ENCODE measurements at places on chromosomes 6 and 20. TPM values are rescaled to one million over a fixed set of nuclear protein-coding genes. Genes with fewer than 3 reads are reported as not detected.

Gene PKIB
- 1.3 TPM for total RNA-seq

Gene RNF146
- total RNA-seq, result 61.9 TPM

Gene HUS1B
- total RNA-seq, result 0.77 TPM

Gene PREX1
- 3.1 TPM for total RNA-seq

Gene C6orf132
- 1.2 TPM for total RNA-seq

Gene TRIM15
- total RNA-seq, result not detected

Gene HLA-DPB1
- 5.4 TPM for total RNA-seq

- no peak for DNase-seq
Measured at GRCh38 chr20:11468880-11469279, 448.8 kb upstream of the BTBD3 start.

DNA sequence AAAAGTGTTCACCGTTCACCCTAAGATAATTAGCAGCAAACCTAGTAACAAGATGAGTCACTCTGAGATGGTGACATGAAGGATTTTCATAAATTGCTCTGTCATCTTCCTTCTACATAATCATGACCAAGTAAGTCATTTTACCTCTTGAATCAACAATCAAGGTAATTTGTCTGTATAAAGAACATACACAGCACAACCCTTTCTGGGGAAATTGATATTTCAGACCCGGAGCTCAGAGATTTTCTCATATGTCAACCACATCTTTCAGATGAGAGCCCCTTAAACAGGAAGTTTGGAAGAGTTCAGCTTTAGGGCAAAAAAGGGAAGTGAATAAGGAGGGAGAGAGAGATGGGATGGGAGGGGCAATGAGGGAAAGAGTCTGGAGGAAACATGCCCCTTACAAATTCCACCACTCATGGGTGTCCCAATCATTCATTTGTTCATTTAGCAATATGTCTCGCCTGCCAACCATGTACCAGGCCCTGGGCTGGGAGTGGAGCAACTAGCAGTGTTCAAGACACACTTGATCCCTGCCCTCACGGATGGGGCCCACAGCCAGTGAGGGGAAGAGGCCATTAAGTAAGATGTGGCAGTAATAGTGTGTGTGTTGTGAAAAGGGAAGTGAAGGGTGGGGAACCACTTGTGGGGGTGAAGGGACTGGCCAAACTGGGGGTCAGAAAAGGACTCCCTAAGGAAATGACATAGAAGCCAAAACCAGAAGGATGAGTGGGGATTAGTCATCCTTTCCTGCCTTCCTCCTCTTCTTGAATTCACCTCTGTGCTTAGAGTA, 190.9 kb downstream of the MAFB start:
- DNase-seq, result peak; percentile 18

GRCh38 chr6:160004018-160004417, 35.1 kb downstream of the IGF2R start:
- DNase-seq, result no peak

- no peak for DNase-seq
Measured at GRCh38 chr6:12992770-12993169, 276.2 kb downstream of the PHACTR1 start.

DNA sequence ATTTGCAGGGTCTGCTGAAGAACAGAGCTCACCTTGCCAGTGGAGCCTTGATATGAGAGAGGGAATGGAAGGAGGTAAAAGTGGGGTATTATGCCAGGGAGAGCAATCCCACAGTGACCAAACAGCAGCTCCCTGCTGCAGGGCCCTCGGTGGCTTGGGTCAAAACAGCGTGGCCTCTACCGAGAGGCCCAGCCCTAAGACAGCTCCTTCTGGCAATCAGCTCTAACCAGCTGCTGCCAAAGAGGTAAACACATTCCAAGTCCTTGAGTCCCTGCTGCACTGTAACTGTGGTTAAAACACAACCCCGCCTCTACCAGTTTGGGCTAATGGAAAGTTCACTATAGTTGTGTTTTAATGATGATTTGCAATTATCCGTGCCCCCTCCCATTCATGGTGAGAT, 1.4 kb upstream of the DAAM2 start:
- DNase-seq, result peak; percentile 59

DNA sequence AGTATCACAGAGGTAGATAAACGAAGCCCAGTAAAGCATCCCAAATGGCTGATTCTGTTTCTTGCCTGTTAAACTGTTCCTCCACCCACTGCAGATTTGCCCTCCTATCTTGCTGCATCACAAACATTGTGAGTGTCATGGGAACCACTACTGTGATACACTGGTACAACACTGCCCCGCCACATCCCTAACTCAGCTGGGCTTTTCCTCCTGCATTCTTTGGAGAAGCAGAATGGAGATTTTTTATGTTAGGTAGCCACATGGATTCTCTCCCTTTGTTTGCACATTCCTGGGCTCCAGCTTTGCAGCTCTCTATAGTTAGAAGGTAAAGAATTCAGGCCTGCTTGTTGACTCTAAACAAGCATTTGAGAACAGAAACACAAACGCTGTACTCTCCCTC, 234.1 kb downstream of the TMEM242 start:
- DNase-seq, result no peak

GRCh38 chr6:112235956-112236355, 18.4 kb downstream of the LAMA4 start:
- DNase-seq, result peak; percentile 81

DNA sequence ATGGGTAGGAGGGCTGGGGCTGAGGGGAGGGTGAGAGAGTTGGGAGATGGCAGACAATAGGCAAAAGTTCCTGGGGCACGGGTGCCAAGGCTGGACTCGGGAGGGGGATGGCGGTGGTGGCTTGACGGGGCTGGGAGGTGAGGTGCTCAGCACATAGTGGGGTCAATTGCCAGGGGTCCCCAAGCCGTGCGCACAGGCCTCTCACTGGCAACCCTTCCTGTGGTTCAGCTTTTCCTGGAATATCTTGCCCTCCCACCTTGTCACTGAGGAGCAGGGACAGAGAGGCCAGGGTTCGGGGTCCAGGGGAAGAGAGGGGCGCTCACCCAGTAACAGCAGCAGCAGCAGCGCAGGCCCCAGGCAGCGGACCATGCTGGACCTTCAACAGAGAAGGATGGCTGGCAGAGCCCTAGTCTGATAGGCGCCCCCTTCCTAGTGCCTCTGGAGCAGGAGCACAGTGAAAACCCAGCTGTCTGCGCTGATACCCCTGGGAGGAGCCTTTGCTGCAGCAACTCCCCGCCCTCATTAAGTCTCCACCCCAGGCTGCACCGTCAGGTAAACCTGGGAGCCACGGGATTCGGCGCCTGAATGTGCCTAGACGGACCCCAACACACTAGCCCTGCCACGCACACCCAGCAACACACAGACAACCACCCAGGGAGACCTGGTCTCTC, at the start of gene GFRA4:
Gene GFRA4, minus strand, starts transcription at position 369 of the 671 bp plus-strand sequence. Its CDS starts 0 bp downstream, at position 369.
- DNase-seq, result no peak

- DNase-seq, result no peak
Measured at GRCh38 chr6:103895136-103895535, 964.6 kb downstream of the HACE1 start.

- peak; percentile 70 for DNase-seq
Measured at GRCh38 chr20:62143957-62144825, 622 bp downstream of the SS18L1 start.

DNA sequence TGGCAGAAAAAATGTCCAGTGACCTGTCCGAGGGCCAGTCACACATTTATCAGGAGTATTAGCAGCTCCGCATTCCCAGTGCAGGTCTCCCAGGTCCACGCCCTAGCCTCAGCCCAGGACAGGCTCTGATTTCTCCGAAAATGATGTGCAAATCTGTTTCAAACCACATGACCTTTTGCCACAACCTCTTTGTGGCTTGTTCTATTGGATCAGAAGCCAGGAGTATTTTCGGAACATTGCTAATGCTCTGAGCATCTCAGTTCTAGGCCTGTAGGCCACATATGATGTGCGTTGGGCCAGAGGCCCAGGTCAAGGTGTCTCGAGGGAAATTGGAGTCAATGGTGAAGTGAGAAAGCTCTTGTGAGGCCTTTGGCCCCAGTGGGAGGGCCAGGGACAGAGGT, 40.4 kb downstream of the SNX5 start:
- DNase-seq, result no peak

- DNase-seq, result no peak
Measured at GRCh38 chr20:41001497-41001896, 27.1 kb upstream of the TOP1 start.

DNA sequence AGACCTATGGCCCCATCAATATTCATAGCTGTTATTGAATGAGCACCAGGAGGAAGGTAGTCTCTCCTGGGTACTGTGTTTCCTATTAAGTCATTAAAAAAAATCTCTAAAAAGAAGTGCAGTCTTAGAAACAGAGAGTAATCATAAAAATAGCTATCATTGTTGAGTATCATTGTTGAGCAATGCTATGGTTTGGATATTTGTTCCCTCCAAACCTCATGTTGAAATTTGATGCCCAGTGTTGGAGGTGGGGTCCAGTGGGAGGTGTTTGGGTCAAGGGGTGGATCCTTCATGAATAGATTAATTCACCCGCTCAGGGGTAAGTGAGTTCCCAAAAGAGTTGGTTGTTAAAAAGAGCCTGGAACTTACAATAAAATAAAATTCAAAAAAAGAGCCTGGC, 88.1 kb upstream of the IYD start:
- no peak for DNase-seq

DNA sequence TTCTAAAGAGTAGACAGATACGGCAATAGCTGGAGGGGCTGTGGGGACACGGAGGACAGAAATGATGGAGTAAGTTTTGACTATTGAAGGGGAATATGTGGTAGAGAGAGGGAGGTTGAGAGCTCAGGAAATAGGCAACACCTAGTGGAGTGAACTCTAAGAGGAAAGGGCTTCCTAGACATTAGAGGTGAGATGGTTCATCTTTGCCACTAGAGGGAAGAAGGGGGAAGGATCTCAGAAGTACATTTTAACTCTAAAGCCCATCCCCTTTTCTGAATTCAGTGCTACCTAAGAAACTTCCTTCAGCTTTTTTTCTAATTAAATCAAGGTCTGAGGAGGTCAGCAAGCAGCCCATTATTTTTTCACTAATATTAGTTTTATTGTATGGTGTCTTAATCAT, 689.4 kb upstream of the MAP3K7 start:
- peak; percentile 27 for DNase-seq

DNA sequence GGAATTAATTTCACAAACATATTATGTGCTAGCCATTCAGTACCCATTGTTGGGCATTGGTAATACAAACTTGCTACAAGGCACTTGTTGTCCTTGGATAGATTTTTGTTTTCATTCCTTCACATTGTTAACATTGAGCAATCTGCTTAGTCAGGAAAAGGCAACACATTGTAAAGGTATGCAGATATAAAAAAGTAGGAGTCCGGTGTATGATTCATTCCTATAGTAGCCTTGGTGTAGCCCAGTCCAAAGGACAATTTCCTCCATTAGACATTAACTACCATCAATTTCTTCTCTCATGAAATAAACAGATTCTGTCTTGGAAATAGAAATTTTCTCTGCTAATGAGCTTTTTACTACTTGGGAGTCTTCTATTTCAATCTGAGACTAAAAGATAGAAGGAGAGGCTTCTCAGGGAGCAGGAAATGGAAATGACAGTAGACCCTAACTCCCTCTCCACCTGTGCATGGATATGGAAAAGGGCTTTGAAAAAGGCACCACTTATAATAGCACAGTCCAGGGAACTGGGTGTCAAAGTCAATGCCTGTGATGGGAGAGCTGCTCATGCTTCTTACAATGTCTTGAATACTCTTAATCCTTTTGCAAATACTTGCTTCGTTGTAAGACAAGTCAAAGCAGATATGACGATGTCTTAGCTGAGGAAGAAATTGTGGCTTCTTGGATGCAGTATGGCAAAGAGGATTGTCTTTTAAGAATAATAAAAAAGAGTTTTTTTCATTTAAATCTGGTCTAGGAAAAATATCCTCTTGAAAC, 369.4 kb upstream of the CITED2 start:
- DNase-seq, result peak; percentile 96

DNA sequence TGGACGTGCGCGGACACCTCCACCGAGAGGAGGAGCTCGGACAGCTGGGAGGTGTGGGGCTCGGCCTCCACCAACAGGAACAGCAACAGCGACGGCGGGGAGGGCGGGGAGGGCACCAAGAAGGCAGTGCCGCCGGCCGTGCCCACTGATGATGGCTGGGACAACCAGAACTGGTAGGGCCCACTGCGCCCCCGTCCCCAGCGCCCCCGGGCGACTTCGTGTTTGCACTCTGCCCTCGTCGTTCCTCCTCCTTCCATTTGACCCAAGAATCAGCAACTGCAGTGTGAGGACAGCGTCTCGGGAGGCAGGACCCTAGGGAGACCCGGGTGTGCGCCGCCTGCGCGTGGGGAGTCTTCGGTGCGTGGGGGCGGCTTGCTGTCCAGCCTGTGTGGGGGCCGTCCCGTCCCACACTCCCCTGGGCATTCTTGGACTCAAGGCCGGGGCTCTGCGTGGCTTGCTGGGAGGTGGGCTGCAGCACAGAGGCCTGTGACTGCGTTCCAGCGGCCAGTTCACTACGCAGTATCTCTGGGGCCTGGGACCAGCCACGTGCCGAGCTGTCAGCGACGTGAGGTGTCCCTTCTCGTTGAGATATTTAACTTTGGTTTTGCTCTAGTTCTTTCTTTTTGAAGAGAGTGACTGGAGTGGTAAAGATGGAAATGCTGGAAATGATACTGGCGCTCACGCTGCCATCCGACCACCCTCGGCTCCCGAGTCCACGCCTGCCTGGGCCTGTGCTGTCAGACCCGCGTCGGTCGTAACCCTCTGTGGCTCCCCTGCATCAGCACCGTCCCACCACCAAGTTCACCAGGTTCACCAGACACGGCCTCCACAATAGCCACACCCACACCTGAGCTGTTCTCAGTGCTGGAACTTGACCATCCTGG, 5.0 kb upstream of the COL20A1 start:
- no peak for DNase-seq

DNA sequence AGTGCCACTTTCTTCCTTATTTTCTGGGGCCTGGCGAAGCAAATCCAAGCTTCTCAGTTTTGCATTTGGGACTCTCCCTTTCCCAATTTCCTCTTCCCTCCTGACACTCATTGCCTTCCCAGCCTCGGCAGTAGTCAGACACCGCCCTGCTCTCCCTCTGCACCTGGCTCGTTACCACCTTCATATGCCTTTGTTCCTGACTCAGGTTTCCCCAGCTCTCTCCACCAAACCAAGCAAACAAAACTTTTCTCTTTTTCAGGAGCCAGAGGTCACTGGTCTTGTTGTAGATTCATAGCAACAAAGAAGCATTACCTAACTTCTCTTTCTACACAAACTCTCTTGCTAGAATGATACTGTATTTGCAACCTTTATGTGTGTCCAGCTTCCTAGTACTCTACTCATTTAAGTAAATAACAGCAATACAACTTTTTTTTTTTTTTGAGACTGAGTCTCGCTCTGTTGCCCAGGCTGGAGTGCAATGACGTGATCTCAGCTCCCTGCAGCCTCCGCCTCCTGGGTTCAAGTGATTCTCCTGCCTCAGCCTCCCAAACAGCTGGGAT, 9.0 kb upstream of the ZC3H12D start:
- DNase-seq, result no peak

DNA sequence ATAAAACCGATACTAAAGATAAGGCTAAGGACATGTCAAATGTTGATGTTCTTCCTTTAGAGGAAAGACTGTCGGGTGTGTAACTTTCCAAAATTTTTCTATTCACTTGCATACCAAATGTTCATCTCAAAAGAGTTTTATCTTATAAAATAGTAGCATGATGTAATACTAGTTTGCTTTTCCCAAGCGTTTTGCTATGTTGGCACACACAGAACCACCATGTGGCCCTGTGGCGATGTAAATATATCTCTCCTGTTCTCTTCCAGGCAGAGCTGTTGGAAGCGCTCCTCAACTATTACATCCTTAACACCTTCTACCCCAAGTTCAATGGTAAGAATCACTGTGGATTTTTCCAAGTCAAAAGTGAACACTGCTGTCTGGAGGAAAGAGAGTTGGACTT, 26.5 kb downstream of the LBP start:
- no peak for DNase-seq

GRCh38 chr6:111858347-111858746, 14.9 kb downstream of the FYN start:
- peak; percentile 57 for DNase-seq

All from fibroblast of lung (primary cell).